Femur (tissue), 1 donor: ENCODE measurements at places on chromosomes 1 and 21.

DNA sequence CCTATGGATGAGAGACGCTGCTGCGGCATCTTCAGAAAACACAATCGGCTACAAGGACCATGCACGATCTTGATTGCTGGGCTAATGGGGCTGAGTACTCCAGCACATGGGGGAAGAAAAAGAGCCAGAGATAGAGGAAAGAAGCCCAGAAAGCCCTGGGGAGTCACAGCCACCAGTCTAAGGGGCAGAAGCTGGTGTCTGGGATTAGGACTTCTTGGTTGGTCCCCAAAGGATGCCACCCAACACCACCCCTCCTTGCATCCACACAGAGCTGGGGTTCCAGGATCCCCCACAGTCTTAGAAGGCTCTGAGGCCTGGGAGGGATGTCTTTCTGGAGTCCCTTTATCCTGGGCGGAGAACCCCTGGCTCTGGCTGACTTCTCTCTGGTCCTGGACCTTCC, 98.4 kb upstream of the TARDBP start:
- DNase-seq, result no peak

GRCh38 chr1:231407547-231408396, 14.3 kb downstream of the EGLN1 start:
- DNase-seq, result no peak

DNA sequence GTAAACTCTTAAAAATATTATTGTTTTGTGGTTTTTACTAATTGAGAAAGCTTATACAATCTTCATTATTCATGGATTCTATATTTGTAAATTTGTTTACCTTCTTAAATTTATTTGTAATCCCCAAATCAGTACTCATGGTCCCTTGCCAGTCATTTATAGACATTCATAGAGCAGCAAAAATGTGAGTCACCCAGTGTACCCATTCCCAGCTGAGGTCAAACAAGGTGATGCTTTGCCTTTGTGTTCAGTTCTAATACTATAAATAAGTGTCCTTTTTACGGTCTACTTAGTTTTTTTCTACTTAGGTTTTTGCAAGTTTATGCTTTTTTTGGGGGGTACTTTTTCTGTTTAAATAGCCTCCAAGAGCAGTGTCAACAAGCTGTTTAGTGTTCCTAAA, 36.1 kb downstream of the SORT1 start:
- DNase-seq, result no peak

DNA sequence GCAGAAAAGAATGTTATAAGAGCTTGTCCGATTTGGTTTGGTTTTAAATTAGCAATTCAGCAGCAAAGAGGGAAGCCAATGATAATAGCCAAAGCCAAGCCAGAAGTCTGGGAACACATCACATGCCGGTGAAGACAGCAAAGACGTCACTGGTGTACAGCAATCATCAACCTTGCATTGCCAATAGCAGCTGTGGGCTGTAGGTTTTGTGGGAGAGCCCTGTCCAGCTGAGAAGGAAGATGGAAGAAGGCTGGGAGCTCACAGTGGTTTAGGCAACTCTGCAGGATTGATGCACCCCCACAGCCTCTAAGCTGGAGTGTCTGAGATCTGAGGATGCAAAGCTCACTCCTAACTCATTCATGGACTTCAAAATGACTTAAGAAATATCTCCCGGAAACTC, 338.7 kb downstream of the SIPA1L2 start:
- DNase-seq, result no peak

DNA sequence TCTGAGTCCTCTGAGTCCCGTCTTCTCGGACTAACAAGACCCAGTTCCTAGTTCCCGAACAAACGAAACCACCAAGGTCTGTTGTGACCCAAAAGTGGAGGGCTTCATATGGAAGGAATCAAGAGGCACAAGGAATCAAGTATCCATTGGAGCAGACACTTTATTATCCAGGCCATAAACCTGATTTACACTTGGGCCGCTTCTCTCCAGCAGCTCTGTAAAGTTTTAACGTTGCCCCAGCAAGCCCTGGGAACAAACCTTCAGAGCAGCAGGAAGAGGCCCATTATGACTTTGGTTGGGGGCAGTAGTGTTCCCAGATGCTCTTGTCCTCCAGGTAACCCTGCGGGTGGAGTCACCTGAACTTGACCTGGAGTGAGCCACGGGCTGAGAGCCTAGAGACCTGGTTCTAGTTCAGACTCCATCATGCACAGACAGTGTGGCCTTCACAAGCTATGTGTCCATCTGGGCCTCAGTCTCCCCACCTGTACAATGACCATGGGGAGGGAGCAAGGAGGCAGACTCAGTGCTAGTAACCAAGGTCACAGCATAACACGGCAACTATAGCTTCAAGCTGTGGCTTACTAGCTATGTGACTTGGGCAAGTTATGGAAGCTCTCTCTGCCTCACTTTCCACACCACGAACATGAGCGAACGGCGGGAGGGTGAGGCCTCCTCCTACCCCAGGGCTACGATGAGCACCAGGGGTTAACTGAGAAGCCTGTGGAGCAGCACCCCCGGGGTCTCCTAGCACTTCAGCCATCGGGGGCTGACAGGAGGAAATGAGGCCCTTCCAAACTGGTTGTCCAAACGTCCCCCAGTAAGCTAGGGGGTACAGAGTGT, 95.7 kb downstream of the GLIS1 start:
- DNase-seq, result peak; percentile 16

DNA sequence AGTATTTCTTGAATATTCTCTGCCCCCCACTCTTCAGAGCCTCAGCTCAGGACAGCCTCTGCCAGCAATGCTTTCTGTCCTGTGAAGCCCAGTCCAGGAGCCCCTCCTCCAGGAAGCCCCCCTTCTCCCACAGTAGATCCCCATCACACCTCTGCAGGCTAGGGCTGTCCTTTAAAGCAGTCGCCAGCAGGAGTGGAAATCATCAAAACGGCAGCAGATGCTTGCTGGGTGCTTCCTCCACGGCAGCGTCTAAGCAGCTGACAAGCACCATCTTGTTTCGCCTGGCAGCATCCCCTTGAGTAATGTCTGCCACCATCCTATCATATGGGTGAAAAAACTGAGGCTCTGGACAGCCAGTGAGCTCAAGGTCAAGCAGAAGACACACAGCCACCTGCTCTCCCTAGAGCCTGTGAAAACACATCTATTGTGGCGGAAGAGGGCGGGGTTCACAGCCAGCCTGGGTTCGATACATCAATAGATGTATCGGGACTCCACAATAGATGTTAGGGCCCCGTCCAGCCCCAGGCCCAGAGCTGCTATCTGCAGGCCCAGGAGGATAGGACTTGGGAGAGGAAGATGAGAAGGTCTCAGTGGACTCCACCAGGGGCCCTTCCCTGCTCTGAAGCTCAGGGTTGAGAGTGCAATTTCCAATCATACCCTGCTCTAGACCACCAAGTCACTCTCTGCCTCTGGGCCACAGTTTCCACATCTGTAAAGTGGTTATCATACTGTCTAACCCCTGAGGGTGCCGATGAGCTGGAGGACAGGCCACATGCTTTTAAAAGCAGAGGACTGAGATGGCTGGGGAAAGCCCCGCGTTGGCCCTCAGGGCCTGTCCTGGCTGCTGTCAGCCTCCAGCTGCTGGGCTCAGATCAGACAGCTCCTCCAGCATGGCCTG, 17.5 kb downstream of the RUNX3 start:
- DNase-seq, result no peak

DNA sequence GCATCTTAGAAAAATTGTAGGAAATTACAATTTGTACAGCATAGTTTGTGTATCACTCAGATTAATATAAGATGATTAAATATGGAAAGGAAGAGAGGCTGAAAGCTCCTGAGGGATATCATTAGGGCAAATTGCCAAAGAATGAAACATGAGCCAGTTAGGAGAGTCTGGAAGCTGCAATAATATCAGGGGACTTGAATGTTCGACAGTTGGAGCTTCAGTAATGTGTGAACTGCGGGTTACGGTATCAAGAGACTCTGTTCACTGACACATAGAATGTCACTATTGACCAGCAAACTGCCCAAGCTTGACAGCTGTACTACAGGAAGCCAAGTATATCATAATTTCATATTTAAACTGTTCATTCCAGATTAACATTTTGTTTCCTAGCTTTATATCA, 157.2 kb downstream of the DENND1B start:
- no peak for DNase-seq

GRCh38 chr1:87435484-87435883, 106.8 kb downstream of the LMO4 start:
- DNase-seq, result no peak

GRCh38 chr21:46437511-46437910, 21.2 kb upstream of the DIP2A start:
- DNase-seq, result no peak

DNA sequence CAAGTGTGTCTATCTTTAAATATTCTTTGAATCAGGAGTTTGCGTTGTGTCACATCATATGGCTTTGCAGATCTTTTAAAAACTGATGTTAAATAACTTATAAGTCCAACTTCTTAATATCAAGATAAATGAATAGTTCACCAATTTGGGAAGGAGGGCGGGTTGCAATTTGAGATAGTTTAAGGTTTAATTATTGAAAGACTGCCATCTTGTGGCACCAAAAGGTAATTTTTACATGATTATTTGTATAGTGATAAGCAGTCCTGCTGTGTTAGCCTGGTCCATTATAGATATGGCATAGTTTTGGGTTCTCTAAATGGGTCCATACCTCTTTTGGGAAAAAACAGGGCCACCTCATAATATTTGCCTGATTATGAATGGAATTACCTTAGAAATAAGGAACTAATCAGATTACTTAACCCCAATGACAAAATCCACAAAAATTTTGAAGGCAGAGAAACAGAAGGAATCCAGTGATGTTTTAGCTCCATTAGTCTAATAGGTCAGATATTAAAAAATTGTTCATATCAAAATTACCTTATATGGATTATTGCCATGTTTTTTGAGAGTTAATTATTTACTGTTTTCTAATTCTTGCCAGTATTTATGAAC, 64.3 kb downstream of the PRKAA2 start:
- DNase-seq, result no peak

DNA sequence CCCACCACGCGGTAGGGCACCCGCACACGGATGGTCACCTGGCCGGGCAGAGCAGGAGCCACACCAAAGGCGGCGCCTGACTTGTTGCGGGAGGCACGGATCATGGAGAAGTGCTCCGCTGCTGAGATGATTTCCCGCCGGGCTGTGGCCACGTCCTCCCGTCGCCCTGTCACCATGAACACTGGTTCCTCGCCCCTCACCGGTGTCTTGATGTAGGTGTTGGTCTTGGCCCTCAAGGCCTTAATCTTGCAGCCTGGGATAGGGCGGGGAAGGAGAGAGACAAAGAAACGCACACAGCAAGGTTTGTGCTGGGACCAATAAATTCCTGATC, 4.9 kb downstream of the MEX3A start:
- DNase-seq, result no peak

DNA sequence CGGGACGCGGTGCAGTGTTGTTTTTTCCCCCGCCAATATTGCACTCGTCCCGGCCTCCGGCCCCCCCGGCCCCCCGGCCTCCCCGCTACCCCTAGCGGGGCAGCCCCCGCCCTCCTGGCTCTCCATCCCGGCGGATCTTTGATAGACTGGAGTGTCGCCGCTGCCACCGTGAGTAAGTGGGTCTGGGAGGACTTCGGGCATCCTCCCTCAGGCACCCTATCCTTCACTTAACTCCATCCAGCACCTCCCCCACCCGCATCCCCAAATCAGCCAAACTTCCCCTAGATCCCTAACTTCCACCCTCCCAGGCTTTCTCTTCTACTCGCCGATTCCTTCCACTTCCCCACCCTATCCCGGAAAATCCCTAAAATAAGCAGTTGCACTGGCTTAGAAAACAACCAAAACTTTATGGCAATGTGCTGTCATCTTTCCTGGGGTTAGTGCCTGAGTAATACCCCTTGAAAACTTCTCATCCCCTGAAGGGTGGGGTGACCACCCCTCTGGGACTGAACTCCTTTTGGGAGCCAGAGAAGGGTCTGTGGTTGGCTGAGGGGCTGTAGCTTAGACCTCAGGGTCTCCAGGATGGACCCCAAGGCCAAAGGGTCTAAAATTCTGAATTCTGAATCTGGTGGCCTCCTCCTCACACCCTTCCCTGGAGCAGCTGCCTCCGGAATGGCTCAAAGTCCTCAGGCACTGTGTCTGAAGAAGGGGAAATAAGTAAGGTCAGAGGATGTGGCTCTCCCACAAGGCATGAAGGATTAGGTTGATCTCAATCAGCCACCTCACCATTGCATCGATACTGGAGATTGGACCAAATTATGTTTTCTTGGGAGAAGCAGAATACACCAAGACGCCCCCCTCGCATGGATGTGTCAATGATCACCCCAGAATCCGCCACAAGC, 12.2 kb downstream of the THBS3 start:
- DNase-seq, result no peak

DNA sequence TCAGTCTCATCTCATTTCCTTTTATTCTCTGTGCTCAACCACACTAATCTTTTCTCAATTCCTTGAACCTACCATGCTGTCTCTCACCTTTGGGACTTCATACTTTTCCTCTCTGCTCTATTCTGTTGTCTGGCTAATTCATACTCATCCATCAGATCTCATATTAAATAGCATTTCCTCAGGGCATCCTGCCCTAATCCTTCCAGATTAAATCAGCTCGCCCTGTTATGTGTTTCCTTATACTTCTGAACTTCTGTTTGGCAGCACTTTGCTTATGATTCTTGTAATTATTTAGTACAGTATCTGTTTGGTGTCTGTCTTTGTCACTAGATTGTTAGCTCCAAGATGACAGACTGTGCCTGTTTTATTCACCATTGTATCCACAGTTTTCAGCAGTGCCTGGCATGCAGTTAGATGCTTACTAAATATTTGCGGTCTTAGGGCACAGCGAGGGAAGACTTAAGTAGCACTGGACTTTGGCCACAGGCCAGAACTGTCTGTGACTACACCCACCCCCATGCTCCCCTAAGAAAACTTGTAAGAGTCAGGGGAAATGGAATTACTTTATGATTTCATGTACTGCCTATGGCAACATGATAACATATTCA, 9.9 kb upstream of the CAP1 start:
- DNase-seq, result no peak

GRCh38 chr1:153546796-153547559, 1.4 kb upstream of the S100A4 start:
- DNase-seq, result no peak

DNA sequence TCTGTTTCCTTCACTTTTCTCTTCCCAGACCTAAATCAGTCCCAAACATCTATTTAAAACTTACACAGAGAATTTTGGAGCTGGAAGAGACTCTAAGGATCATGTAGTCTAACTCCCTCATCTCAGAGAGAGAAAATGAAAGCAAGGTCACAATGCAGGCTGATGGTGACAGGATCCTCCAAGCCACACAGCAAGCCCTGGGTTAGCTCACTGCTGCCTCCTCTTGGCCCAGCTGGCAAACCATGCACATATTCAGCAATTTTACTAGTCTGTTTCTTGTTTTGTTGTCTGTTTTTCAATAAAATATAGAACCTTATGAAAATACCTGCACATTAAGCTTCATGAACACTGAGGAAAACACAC, 27.7 kb upstream of the LY9 start:
- DNase-seq, result peak; percentile 50

- no peak for DNase-seq
Measured at GRCh38 chr1:111745675-111746613, 6.7 kb upstream of the INKA2 start.

- peak; percentile 37 for DNase-seq
Measured at GRCh38 chr1:114274621-114275317, 121.1 kb upstream of the SYT6 start.
